ENCODE measurements at places on chromosomes 16 and 17. TPM values are rescaled to one million over a fixed set of nuclear protein-coding genes. Genes with fewer than 3 reads are reported as not detected.

The DNAH17 gene
- total RNA-seq: not detected

The CRYBA1 gene
- not detected for total RNA-seq

The CSH1 gene
- total RNA-seq: not detected

The CETP gene
- total RNA-seq: not detected

The NPLOC4 gene
- total RNA-seq: 48.6 TPM

The SPDYE4 gene
- not detected for total RNA-seq

The SYNGR3 gene
- 4.2 TPM for total RNA-seq

The RNF222 gene
- total RNA-seq: not detected

The KRT24 gene
- not detected for total RNA-seq

The SCRN2 gene
- total RNA-seq: 15.5 TPM

The C17orf78 gene
- not detected for total RNA-seq

The C17orf67 gene
- 1.3 TPM for total RNA-seq

The ZPBP2 gene
- total RNA-seq: not detected

The TLCD2 gene
- total RNA-seq: 1.0 TPM

The GPT2 gene
- 27.1 TPM for total RNA-seq

The DNASE1L2 gene
- 1.0 TPM for total RNA-seq

The TPSAB1 gene
- not detected for total RNA-seq

The PRRT2 gene
- 0.67 TPM for total RNA-seq

The MMD gene
- 44.6 TPM for total RNA-seq

The MYH8 gene
- not detected for total RNA-seq

The GRN gene
- total RNA-seq: 142 TPM

The CCL1 gene
- total RNA-seq: not detected

The KRTAP9-2 gene
- total RNA-seq: not detected

The PIGL gene
- 18.7 TPM for total RNA-seq

The MYH1 gene
- total RNA-seq: not detected

The KRT10 gene
- 18.7 TPM for total RNA-seq

The TBL3 gene
- 94.1 TPM for total RNA-seq

The XPO6 gene
- total RNA-seq: 100 TPM

The CES5A gene
- not detected for total RNA-seq

The PLXDC1 gene
- total RNA-seq: under 0.01 TPM

The MRM3 gene
- 24.1 TPM for total RNA-seq

The TERF2IP gene
- total RNA-seq: 36.7 TPM

The ADORA2B gene
- total RNA-seq: 17.1 TPM

The VASN gene
- 69.6 TPM for total RNA-seq

The GLTPD2 gene
- not detected for total RNA-seq

The GRB7 gene
- 0.84 TPM for total RNA-seq

The HID1 gene
- 0.45 TPM for total RNA-seq

The GALNS gene
- total RNA-seq: 21.6 TPM

The GNG13 gene
- not detected for total RNA-seq

The TERB1 gene
- not detected for total RNA-seq

The CPHXL2 gene
- total RNA-seq: not detected

The TP53TG3B gene
- not detected for total RNA-seq

The CDRT15 gene
- total RNA-seq: not detected

The CHST4 gene
- under 0.01 TPM for total RNA-seq

The PPP1R1B gene
- 0.45 TPM for total RNA-seq

The PRSS8 gene
- 0.30 TPM for total RNA-seq

The IRF8 gene
- not detected for total RNA-seq

The SCGB1C2 gene
- not detected for total RNA-seq

The TOP2A gene
- total RNA-seq: 127 TPM

The KCNAB3 gene
- 1.2 TPM for total RNA-seq

The CBX8 gene
- total RNA-seq: 4.3 TPM

The CCDC144A gene
- total RNA-seq: 0.84 TPM

The SLC13A2 gene
- total RNA-seq: not detected

The BOLA2 gene
- 19.2 TPM for total RNA-seq

The EPX gene
- total RNA-seq: not detected

The LGALS9B gene
- total RNA-seq: not detected

The ZNF469 gene
- 2.8 TPM for total RNA-seq

The GAST gene
- not detected for total RNA-seq

All from bronchus fibroblast of lung (primary cell).